Activated CD4-positive, alpha-beta memory T cell treated with anti-CD3 and anti-CD28 coated beads, Interleukin-2, amount 10 ng/mL, durations not matched to agents 7 days and 5 days (primary cell): ENCODE measurements at places on chromosomes 3 and 15. TPM values are rescaled to one million over a fixed set of nuclear protein-coding genes. Genes with fewer than 3 reads are reported as not detected.

GRCh38 chr3:30693470-30694120 lies 87.2 kb downstream of the TGFBR2 start:
- peaks cover 82% of the 10 kb centered on the region for H3K36me3 ChIP-seq
- peak; percentile 40 for DNase-seq
- H3K27me3 ChIP-seq, result no peaks in the 10 kb centered on the region
- peaks cover 36% of the 10 kb centered on the region for H3K4me1 ChIP-seq
- H3K27ac ChIP-seq, result no peak overlapping the region
- H3K4me3 ChIP-seq, result no peak overlapping the region

- peaks cover 3% of the 10 kb centered on the region for H3K36me3 ChIP-seq
- H3K27me3 ChIP-seq, result no peaks in the 10 kb centered on the region
- H3K27ac ChIP-seq, result no peak overlapping the region
- no peak overlapping the region for H3K4me3 ChIP-seq
- no peaks in the 10 kb centered on the region for H3K4me1 ChIP-seq
- DNase-seq, result no peak
Measured at GRCh38 chr3:178982137-178982536, 89.5 kb downstream of the ZMAT3 start.

GRCh38 chr15:73978896-73979295 lies 13.2 kb downstream of the STOML1 start:
- H3K36me3 ChIP-seq, result peaks cover 4% of the 10 kb centered on the region
- no peak for DNase-seq
- no peak overlapping the region for H3K27ac ChIP-seq
- peaks cover 45% of the 10 kb centered on the region for H3K4me1 ChIP-seq

- no peaks in the 10 kb centered on the region for H3K27me3 ChIP-seq
- no peak overlapping the region for H3K4me3 ChIP-seq
- no peak overlapping the region for H3K27ac ChIP-seq
- no peaks in the 10 kb centered on the region for H3K36me3 ChIP-seq
- H3K4me1 ChIP-seq, result peaks cover 11% of the 10 kb centered on the region
Measured at GRCh38 chr15:95864467-95864886, 466.0 kb upstream of the NR2F2 start.

DNA sequence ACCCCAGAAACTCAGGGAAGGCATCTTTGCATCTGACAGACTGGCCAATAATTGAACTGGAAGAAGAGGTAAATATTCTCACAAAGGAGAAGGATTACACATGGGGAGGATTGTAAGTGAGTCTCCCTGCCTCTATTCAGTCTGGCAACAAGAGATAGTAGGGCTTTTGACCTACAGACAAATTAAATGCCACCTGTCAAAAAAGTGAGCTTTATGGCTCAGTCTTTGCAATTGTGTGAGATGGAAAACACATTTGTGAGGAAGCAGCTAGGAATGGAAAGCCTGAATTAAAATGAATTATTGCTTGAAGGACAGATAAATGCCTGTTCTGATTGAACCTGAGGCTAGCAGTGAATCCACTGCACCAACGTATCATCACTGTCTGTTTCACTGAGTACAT lies 173.3 kb upstream of the GOLIM4 start:
- no peak for DNase-seq
- H3K27me3 ChIP-seq, result no peaks in the 10 kb centered on the region
- no peak overlapping the region for H3K4me3 ChIP-seq
- no peaks in the 10 kb centered on the region for H3K36me3 ChIP-seq
- H3K4me1 ChIP-seq, result no peaks in the 10 kb centered on the region
- H3K27ac ChIP-seq, result no peak overlapping the region

- H3K36me3 ChIP-seq, result no peaks in the 10 kb centered on the region
- no peak for DNase-seq
- H3K27me3 ChIP-seq, result peaks cover 4% of the 10 kb centered on the region
- no peak overlapping the region for H3K27ac ChIP-seq
Measured at GRCh38 chr3:46857485-46858341, 5.5 kb downstream of the MYL3 start.

DNA sequence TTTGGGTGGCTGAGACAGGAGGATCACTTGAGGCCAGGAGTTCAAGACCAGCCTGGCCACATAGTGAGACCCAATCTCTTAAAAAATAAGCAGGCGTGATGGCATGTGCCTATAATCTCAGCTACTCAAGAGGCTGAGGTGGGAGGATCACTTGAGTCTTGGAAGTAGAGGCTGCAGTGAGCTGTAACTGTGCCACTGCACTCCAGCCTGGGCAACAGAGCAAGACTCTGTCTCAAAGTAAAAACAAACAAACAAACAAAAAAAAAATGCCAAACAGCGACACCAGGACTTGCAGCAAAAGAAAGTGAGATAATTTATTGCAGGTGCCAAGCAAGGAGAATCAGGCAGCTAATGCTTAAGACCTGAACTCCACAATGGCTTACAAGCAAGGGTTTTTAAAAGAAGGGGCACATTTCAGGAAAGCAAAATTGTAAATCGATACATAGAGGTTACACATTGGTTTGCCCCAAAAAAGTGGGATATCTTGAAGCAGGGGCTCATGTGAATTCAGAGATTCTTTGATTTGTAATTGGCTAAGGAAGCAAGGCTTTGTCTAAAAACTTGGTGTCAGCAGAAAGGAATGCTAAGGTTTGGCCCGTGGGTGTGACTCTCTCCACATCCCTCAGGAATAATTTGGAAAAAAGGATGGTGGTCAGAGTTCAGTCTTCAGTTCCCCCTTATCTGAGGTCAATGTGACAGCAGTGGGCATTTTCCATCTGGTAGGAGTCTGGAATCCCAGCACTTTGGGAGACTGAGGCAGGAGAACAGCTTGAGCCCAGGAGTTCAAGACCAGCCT lies 5.2 kb upstream of the MPI start:
- DNase-seq, result no peak
- H3K27me3 ChIP-seq, result no peaks in the 10 kb centered on the region
- peaks cover 33% of the 10 kb centered on the region for H3K4me1 ChIP-seq
- H3K27ac ChIP-seq, result no peak overlapping the region

- no peak overlapping the region for H3K27ac ChIP-seq
- no peaks in the 10 kb centered on the region for H3K4me1 ChIP-seq
- H3K4me3 ChIP-seq, result no peak overlapping the region
- no peaks in the 10 kb centered on the region for H3K36me3 ChIP-seq
- no peak for DNase-seq
- peaks cover 31% of the 10 kb centered on the region for H3K27me3 ChIP-seq
Measured at GRCh38 chr15:39747326-39747725, 35.3 kb downstream of the FSIP1 start.

ACTR8 gene
- total RNA-seq, result 42.9 TPM

ZNF639 gene
- total RNA-seq, result 29.8 TPM

GRCh38 chr15:38414357-38414756 lies 39.6 kb upstream of the FAM98B start:
- peaks cover 59% of the 10 kb centered on the region for H3K27me3 ChIP-seq
- H3K4me3 ChIP-seq, result no peak overlapping the region
- DNase-seq, result peak; percentile 18
